Fibroblast of skin of left biceps (primary cell): ENCODE measurements at places on chromosomes 2 and 18.

DNA sequence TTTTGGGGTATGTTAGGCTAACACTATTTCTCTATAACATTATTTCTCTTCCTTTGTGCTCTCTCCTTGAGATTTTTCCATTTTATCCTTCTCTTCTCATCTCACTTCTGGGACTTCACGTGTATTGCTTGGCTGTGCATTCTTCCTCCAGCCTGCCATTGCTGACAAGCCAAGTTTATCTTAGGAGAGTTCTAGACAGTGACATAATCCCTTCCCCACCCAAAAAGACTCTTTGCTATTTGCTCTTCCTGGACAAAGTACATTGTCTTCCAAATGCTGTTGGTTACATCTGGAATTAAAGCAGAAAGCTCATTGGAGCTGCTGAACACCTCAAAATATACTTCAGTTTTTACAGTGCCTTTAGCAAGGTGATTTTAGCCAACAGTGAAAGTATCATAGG, 8.9 kb downstream of the TSPYL6 start:
- no peak for DNase-seq

DNA sequence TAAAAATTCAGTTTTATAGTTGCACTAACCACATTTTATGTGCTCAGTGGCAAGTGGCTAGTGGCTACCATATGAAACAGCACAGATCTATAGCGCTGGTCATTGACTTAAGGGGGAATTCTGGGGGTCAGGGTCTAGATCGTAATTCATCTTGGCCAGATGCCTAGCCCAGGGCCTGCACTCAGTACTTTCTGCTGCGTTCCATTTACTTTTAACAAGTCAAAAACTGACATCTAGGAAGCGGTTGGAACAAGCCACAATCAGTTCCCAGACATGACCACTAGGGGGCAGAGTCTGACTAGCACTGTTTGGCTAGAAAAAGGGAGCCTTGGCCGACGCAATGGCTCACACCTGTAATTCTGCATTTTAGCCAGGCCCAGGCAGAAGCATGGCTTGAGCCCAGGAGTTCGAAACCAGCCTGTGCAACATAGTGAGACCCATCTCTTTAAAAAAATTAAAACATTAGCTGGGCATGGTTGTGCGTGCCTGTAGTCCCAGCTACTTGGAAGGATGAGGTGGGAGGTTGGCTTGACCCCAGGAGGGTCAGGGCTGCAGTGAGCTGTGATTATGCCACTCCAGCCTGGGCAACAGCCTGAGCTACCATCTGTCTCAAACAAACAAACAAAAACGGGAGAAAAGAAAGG, 9.0 kb upstream of the TMBIM1 start:
- peak; percentile 40 for DNase-seq

GRCh38 chr2:98372121-98372520, 25.9 kb downstream of the CNGA3 start:
- DNase-seq, result no peak

GRCh38 chr2:46561731-46562450, 82.5 kb downstream of the TMEM247 start:
- no peak for DNase-seq

GRCh38 chr2:231541645-231542044, 11.4 kb upstream of the NMUR1 start:
- DNase-seq, result no peak

GRCh38 chr18:65753520-65753919, 2.7 kb downstream of the CDH7 start:
- DNase-seq, result no peak

GRCh38 chr2:184589261-184589660, 9.1 kb upstream of the ZNF804A start:
- DNase-seq, result no peak

GRCh38 chr2:239260546-239261327, 140.1 kb downstream of the HDAC4 start:
- DNase-seq, result no peak

- DNase-seq, result no peak
Measured at GRCh38 chr18:49968644-49969309, 155.4 kb upstream of the ACAA2 start.

DNA sequence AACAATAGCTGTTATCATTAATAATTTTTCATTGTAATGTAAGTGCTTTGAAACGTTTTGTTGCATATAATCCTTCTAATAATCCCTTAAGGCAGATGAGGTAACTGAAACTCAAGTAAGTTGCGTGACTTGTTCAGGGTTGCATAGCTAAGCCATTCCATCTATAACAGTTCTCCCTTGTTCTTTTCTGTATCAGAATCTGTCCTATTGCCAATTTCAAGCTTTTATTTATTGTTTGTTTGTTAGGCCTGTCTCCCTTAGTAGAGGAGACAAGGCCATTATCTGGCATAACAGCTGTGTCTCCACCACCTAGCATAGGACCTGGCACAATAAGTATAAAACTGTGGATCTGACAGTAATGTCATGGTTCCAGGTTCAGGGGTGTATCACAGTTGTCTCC, 19.4 kb downstream of the BABAM2 start:
- DNase-seq, result no peak

DNA sequence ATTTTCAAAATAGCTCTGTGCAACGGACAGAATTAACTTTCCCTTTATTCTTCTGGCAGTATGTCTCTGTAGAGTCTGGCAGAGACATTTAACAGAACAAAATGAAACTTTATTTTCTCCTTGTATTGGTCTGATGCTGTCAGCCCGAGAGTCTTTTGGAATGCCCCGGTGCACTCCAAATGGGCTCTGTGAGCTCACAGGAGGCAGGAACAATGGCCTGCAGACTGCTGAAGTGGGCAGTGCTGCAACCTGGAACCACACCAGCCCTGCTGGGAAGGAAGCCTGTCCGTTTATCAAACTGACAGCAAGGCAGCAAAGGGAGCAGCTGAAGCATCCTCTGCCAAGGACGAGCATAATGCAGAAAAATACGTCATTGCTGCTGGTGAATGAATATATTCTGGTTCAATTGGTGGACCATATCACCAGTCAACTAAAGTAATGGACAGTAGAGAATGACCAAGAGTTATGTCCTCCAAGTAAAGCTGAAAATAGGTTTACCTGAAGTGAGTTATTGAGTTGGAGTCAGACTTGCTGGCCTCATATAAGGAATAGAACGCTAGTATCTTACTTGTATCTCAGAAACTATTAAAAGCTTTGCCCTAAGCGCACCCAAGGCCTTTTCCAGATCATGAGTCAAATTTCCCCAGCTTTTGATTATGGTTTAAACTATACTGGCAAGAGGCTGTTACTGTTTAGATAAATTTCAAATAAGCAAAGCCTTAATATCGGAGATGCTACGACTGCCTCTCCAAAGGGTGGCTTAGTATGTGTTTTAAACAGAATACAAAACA, 207.6 kb upstream of the TANK start:
- DNase-seq, result no peak

DNA sequence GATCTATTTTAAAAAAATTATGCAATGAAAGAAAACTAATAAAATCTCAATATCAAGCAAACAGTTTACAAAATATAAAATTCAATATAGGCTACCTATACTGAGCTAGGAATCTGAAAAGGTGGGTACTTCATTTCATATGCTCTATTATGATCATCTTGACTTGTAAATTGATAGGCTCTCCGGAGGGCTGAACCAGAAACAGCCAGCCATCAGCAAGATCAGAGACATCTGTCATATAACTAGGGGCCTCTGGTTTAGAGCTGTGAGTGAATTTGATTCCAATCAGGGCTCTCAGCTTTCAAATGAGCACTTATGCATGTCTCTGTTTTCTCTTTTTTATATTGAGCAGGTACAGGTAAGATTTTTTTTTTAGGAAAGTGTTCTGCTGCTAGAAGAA, 114.2 kb downstream of the SPHKAP start:
- no peak for DNase-seq

GRCh38 chr2:187369471-187369870, 78.6 kb downstream of the CALCRL start:
- DNase-seq, result no peak

DNA sequence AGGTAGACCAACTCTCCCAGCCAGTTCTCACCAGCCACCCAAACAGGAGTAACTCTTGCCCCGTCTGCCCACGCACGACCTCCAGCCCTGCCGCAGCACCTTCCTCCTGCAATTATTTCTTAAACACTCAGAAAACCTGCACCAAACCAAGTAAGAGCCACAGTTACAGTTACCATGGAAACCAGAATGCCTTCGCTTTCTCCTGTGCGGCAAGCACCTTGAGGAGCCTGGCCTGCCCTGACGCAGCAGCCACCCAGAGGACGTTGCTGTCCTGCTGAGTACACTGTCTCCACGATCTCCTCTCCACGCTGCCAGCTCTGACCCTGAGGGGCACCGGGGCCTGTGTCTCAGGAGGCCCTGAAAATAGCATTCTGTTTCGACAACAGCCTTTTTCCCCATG, 94.3 kb upstream of the SMIM21 start:
- no peak for DNase-seq

GRCh38 chr18:62033207-62033606, 140.4 kb upstream of the RNF152 start:
- no peak for DNase-seq

DNA sequence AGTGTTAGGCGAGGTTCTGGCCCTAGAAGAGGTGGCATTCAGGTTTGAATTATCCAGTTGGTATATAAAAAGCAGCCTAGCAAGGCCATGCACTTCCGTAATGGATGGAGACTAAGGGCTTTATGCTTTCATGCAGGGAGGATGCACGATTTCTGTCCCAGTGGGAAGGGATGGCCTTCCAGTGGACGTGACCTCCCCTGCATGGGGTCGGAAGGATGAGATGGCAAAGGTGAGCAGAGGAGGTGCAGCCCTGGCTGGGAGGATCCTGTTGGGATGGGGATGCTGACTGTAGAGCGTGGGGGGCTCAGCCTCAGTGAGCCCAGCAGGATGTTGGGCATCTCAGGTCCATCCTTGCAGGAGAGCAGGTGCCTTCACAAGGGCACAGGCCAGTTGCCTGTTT, 4.8 kb downstream of the ASB18 start:
- DNase-seq, result no peak

- DNase-seq, result no peak
Measured at GRCh38 chr18:8286303-8286702, 322.9 kb upstream of the RAB12 start.

DNA sequence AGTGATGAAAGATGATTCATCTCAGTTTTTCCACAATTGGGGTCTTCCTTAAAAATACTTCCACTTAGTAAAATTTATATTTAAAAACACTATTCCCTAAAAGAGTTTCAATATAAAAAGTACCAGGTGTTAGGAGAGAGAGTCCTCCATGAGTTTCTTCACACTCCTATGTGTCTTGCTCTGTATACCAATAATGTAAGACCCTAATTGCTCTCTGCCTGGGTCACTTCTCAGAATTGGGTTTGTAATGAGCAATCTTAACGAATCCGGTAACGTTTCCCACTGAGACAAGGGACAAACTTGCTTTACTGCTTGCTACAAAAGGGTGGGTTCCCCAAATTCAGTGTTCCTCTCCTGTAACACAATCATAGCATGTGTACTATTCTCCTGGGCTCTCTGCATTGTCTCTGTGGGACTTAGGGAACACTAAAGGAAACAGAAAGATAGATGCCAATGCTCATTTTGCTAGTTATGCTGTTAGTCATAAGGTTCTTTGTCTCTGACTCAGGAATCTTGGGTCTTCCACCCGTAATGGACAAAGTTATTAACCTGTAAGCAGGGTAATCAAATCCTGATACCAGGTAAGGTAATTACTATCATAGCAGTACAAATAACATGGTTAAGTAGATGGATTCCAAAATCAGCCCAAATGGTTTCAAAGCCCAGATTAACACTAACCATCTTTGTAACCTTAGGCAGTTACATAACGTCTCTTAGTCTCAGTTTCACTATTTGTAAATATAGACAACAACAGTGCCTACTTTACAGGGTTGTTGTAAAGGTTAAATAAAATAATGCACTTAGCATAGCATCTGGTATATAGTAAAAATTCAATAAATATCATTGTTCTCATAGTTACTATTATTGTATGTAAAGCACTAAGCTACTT, 46.3 kb downstream of the ITSN2 start:
- DNase-seq, result no peak

DNA sequence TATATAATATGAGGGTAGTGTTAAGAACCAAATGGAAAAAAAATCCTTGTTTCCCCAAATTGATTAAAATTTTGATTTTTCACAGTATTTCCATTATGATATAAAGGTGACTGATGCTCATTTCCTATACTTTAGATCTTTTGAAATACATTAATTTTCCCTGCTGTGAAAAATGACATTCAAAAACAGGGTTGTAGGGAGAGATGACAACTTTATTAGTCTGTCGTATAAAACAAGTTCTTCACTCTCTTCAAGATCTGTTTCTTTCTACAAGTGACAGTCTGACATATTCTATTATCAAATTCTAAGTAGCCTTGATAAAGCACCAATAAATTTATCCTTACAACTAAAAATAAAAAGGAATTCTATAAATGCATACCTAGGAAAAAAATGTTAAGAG, 45.3 kb upstream of the VWC2L start:
- DNase-seq, result no peak

GRCh38 chr18:48000701-48001100, 70.2 kb upstream of the SMAD2 start:
- no peak for DNase-seq

GRCh38 chr18:60623331-60623730, 250.8 kb upstream of the MC4R start:
- no peak for DNase-seq

GRCh38 chr2:172878260-172878659, 142.6 kb downstream of the RAPGEF4 start:
- DNase-seq, result no peak

DNA sequence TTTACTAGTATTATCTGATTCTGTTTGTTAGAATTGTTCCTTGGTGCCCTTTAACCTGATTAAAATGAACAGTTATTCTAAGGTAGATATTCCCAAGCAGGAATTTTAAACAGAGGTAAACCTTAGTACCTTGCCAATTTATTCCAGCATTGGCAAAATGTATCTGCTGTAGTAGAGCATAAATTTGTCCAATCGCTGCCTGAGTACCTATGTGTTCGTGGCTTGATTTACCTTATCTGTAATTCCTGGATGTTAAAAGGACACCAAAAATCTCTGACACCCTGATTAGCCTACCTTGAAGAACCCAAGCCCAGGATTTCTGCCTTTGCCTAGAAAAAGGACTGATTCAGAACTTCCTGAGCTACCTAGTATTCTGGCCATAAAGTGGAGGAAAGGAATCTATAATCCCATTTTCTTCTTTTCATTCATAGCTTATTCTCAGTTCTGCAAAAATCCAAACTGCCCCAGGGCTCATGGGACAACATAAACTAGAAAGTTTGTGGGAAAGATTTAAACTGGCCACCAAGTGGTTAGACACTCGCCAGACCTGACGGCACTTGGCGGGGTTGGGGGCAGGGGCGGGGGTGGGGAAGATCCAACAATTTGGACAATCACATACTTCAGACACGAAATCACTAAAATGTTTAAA, 16.2 kb upstream of the ZCCHC2 start:
- no peak for DNase-seq

GRCh38 chr18:31401156-31402025, 24.8 kb downstream of the DSG4 start:
- DNase-seq, result no peak

DNA sequence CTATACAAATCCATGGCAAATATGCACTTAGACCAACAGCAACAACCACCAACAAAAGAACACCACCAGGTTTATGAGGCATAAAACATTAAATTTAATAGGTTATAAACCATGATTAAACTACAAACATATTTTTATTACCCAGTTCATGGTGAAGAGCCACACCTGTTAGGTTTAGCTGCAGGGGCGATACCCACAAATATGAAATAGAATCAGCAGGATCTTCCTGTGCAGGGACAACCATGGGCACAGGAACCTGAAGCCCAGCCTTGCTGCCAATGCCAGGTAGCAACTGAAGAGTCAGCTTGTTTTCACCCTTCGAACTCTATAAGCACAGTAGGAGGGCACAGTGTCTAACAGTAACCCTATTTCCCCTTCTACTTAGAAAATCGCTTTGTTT, 675.0 kb downstream of the SATB2 start:
- no peak for DNase-seq

GRCh38 chr2:119517433-119517832, 6.8 kb downstream of the SCTR start:
- DNase-seq, result no peak
